Uterine smooth muscle cell (primary cell): ENCODE measurements at places on chromosomes 7 and 10. TPM values are rescaled to one million over a fixed set of nuclear protein-coding genes. Genes with fewer than 3 reads are reported as not detected.

PDCD11 gene
- total RNA-seq: 37.2 and 49.6 TPM in 2 replicates

RPEL1 gene
- total RNA-seq: under 0.01 and 0.11 TPM in 2 replicates

MCU gene
- total RNA-seq: 38.4 and 40.5 TPM in 2 replicates

AMPH gene
- total RNA-seq: 1.5 and 2.0 TPM in 2 replicates

SLC26A3 gene
- total RNA-seq: not detected in 2 replicates

GIMAP8 gene
- under 0.01 and 0.12 TPM in 2 replicates for total RNA-seq

ASZ1 gene
- not detected in 2 replicates for total RNA-seq

CYP3A4 gene
- not detected in 2 replicates for total RNA-seq

PYROXD2 gene
- total RNA-seq: 5.6 and 26.7 TPM in 2 replicates

MMD2 gene
- total RNA-seq: not detected in 2 replicates

ZNF485 gene
- total RNA-seq: 3.0 and 3.9 TPM in 2 replicates

SLC39A12 gene
- under 0.01 TPM in 1 of 2 replicates, not detected in the other for total RNA-seq

CFAP46 gene
- total RNA-seq: 0.87 and 1.1 TPM in 2 replicates

GSAP gene
- 19.5 and 20.8 TPM in 2 replicates for total RNA-seq

RBM20 gene
- under 0.01 TPM in 2 replicates for total RNA-seq
